ENCODE measurements at places on chromosomes 5 and 9.

GRCh38 chr9:90546200-90546599 lies 96.4 kb downstream of the DIRAS2 start:
- DNase-seq, result no peak

- DNase-seq, result no peak
These were observed 258.9 kb upstream of the TLE4 start for GRCh38 chr9:79312686-79313421.

DNA sequence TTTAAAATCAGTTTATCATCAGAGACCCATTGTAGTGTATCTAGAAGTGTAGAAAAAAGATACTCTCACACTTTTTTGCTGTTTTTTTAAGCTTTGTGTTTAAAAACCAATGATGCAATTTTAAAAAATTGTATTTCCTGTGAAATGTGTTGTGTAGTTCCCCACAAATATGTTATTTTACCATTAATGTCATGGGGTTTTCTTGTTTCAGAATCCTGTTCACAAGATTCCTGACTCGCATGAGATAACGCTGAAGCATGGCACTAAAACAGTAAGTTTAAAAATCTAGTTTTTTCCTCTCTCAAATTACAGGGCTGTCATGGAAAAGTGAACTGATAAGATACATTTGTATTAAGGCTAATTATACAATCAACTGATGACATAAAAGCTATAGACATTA lies 58.6 kb downstream of the WDR70 start:
- DNase-seq, result no peak

DNA sequence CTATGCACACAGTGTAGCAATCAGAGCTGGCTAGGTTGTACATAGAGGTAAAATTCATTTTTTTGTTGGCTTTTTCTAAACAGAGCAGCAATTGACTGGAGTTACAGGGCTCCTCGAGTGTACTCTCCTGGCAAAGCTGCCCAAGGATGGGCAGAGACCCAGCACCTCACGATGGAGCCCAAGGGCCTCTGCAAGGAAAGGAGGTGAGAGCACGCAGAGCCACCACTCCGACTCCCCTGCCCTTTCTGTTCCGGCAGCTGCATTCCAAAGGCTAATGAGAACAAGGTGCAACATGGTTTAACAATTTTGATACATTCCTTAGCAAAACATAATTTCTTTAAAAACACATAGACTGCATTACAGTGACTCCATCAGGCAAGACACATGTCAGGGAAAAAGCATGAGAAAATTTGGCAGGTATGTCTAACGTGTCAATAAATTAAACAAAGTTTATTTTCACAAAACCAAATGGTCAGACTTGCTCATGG lies 47.5 kb downstream of the SAXO1 start:
- no peak for DNase-seq

- DNase-seq, result no peak
These were observed 15.9 kb upstream of the TRIM14 start for GRCh38 chr9:98134702-98135557.

DNA sequence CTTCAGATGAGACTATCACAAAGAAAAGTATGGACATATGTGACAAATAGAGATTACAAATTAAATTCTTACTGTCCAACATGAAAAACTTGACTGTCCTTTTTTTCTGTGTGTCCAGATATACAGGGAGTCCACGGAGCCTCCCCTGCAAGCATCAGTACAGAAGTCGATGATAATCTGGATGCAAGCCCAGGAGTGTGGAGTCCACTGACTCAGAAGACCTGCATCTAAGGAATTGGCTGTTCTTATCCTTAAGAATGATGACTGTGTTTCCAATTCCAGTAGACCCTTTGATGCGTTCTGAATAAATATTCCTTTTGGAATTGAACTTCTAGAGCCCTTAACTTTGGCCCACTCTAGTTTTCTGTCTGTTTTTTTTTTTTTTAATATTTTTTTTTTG lies 56.7 kb upstream of the TAF11L2 start:
- DNase-seq, result no peak
